ENCODE measurements at places on chromosomes 6 and 20.

DNA sequence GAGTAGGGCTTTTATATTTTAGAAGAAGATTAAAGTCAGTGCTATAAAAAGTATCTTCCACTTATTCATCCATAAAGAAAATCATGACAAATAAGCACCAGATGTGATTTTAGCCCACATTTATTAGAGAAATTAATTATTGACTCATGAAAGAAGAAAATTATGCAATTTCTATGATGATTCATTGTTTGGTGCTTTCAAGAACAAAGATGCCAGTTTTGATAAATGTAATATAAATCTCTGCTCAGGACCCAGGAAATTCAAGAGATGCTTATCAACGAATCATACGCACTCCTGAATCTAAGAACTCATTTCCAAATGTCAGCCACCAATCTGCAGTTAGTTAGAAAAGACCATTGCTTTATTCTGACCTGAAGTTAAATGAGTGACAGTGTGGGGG, 211.4 kb downstream of the ARHGAP18 start:
- DNase-seq = no peak

DNA sequence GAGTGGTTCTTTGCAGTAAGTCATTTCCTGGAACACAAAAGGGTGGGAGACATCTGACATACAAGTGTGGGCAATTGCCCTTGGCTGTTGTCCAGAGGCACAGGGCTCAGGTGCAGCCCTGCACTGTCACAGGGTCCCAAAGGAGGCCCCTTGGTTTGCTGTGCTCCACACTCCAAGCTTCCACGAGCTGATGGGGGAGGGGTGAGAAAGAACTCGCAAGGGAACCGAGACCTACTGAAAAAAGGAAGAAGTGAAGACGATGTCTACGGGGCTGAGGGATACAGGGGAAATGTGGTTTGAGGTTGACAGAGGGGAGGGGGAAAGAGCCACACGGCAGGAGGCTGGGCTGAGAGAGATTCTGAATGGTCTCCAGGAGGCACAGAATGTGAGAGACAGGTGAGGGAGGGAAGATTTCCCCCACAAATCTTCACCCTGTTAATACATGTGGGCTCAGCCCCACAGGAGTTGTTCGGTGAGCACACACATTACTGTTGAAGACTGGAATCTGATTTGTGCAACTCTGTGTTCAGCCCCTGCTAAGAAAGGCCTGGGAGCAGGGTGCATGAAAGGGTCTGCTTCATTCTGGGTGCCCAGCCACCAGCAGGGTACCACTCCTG, 123.4 kb downstream of the LY86 start:
- no peak for DNase-seq

DNA sequence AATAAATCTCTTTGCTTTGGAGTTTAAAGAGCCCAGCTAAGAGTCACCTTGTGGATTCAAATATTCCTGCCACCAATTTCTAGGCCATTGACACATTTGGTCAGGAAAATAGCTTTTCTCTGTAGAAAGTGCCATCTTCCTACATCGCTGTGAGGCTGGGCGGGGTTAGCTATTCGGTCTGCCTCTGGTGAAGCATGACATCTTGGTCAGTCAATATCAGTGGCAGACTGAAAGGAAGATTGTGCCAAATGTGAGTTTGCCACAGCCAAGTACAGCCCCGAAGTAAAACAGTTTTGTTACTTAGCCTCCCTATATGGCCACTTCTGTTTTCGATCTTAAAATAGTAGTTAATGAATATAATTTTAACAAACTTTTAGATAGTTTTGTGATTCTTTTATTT, 65.5 kb upstream of the FABP7 start:
- DNase-seq = no peak

DNA sequence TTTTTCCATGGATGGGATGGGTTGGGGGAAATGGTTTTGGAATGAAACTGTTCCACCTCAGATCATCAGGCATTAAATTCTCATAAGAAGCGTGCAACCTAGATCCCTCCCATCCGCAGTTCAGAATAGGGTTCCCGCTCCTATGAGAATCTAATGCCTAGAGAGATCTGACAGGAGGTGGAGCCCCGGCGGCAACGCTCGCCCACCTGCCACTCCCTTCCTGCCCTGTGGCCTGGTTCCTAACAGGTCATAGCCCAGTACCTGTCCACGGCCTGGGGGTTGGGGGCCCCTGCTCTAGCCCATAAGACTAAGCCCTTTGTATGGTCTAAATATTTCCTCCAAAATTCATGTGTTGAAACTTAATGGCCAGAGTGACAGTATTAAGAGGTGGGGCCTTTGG, 92.3 kb upstream of the SALL4 start:
- DNase-seq = no peak

GRCh38 chr20:39676241-39676640, 714.1 kb downstream of the DHX35 start:
- DNase-seq = no peak

- no peak for DNase-seq
Measured at GRCh38 chr6:95815389-95816056, 200.3 kb upstream of the FUT9 start.

DNA sequence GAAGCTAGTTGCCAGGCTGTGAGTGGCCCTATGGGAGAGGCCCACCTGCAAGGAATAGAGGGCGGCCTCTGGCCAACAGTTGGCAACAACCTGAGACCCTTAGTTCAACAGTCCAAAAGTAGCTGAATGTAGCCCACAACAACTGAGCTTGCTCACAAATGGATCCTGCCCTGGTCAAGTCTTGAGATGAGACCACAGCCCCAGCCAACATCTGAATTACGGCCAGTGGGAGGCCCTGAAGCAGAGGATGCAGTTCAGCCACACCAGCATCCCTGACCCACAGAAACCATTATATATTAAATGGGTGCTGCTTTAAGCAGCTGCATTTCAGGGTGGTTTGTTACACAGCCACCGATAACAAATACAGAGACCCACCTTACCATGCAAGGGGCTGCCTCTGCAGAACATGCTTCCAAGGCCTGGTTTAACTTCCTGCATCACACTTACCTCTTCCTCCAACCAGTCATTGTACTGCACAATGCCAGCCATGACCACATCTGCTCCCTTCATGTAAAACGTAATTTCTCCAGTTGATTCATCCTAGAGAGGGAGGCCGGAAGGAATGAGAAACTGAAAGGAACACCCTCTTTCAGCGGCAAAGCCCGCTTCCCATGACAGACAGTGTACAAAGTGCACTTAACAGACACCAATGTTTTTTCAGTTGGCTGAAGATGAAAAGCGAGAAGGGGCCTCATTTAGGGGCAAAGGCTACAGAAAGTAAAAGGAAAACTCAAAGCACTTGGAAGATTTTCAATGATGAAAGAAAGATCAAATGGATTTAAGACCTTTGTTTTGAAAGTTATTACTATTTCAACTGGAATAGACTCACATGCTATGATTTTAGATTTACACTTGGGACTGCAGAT, 86.2 kb upstream of the NFATC2 start:
- DNase-seq = peak; percentile 66

DNA sequence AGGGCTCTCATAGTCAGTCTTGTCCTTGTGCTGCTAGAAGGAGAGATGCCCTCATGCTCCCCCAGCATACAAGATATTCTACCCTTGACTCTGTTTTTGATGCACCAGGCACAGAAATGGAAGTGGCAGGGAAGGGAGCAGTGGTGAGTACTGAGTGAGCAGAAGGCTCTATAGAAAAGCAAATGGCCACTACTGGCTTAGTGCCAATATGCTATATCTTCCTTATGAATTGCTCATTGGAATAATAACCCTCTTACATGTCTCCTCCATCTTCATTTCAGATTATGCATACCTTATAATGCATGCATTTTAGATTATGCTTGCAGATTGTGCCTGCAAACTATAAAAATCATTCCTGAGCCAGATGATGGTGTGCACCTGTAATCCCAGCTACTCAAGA, 82.8 kb downstream of the MAP3K5 start:
- DNase-seq = no peak

DNA sequence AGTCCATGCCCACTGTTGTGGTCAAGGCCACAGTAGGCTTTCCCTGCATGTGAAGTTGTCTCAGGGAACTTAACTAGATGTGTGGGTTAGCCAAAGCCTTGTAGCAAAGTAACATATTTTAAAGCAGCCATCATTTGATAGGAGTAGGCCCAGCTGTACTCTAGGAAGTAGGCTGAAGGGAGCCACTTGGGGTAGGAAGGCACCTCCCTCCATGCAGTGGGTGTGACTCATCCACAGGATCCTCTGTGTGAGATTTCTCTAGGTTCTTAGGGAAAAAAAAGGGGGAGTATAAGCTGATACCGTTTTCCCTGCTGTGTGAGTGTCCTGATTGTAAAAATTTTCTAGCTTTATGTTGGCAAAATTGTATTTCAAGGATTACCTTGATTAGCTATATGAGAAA, 44.7 kb downstream of the VAPB start:
- DNase-seq = peak; percentile 57

- DNase-seq = no peak
Measured at GRCh38 chr6:131029626-131030297, 33.3 kb downstream of the EPB41L2 start.

DNA sequence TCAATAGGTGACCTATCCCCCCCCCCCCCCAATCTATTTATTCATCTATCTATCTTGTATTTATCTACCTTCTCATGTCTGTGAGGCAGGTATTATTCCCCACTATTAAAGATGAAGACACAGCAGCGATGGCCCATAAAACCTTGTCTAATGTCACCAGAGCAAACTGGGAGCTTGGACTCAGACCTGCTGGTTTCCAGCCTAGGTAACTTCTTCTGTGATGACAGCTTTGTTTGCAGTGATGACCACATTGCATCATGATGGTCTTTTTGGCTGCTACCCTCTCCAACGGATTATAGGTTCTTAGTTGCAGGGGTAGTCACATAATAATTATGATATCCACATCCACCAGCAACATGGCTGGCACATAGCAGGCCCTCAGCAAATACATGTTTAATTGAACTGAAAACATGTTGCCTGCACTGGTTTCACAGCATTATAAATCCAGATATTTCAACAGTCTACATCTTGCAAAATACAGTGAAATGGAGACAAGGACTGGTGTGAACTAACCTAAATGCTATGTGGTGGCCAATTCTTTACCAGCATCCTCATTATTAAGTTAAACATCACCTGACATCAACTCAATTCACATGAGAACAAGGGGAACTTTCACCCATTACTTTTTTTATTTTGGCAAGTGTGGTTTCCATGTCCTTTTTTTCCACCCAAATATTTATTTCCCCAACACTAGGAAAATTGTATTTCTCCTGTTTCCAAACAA, 712.5 kb upstream of the NRSN1 start:
- peak; percentile 31 for DNase-seq

DNA sequence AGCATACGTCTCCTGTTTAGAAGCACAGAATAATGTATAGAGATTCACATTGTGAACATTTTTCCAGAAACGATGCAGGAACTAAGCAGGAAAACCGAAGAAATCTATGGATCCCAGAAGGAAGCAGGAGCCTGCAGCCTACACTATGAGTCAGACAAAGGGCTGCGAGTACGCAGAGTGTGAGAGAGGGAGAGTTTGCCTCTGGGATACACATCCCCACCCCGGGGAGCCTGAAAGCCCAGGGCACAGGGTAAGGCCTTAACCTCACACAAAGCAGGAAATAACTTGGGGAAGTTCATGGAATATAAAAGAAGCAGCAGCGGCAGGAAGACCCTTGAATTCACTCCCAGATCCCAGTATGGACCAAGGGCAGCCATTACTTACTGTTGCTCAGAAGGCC, 842.1 kb upstream of the MANEA start:
- no peak for DNase-seq

- no peak for DNase-seq
Measured at GRCh38 chr6:78864957-78865356, 2.4 kb upstream of the IRAK1BP1 start.

- no peak for DNase-seq
Measured at GRCh38 chr6:71420095-71420692, 131.6 kb downstream of the OGFRL1 start.

All from skeletal muscle cell (primary cell).